ENCODE measurements at places on chromosomes 6 and 20.

DNA sequence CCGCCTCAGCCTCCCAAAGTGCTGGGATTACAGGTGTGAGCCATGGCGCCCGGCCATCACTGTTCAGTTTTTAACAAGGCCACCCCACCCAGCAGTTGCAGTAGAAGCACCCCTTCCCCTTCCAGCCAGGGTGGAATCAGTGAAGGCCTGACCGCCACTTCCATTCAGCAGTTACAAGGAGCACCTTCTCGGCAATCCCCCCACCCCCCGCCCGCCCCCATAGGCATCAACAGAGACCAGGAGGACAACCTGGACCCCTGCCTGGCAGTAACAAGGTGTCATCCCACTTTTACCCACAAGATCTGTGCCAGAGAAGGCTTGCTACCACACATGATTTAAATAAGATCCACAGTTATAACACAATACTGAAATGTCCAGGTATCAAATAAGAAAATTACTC is 23.1 kb downstream of the NCR2 start:
- no peak for DNase-seq

- DNase-seq: peak; percentile 33
These were observed 309.8 kb downstream of the CDC5L start for GRCh38 chr6:44697327-44697726.

DNA sequence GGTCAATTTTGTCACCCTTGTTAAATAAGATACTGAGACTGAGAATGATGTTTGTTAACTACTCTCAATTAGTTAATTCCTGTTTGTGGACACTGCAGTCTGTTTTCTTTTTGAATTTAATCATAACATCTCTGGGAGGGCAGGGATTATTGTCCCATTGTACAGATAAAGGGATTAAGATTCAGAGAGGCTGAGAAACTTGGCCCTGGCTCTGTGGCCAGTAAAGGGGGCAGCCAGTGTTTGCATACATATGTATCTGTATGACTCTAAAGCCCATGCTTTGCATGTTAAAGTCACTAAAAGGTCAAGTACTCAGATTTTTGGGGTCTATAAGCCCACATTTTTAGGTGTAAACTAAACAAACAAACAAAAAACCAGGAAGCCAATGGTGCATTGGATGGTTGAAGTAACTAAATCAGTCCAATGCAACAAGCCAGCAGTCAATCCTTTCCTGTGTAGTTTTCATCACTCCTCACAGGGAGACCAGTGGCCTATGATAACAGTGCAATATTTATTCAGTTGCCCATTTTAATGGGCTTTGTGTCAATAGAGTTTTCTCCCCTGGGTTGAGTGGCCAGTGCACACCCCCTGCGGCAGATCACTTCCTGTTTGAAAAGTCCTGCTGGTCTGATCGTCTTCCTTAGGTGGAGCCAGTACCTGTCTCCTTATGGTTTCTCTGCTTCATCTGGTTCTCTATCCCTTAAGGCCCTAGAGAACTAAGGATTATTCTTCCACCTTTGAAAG is 106.7 kb downstream of the SLX4IP start:
- DNase-seq: no peak

DNA sequence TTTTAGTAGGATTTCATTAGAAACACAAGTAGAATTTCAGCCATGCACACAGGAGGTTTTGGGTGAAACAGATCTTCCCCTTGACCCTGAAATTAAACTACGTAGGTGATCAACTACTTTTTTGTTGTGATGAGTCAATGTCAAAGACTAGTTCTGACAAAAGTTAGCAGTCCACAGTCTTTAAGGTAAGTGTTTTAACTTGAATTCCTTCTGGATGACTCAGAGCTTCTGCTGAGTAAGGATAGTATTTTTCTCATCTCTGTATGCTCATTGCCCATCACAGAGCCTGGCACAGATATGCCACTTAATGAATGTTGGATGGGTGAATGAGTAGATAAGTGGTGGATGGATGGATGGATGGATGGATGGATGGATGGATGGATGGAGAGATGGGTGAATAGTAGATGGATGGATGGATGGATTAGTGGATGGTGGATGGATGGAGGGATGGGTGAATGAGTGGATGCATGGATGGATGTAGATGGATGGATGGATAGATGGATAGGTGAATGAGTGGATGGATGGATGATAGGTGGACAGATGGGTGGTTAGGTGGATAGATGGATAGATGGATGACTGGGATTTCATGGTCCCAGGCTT is 165.3 kb downstream of the ZMYND8 start:
- no peak for DNase-seq

GRCh38 chr6:157264701-157265100 is 58.6 kb downstream of the TMEM242 start:
- no peak for DNase-seq

DNA sequence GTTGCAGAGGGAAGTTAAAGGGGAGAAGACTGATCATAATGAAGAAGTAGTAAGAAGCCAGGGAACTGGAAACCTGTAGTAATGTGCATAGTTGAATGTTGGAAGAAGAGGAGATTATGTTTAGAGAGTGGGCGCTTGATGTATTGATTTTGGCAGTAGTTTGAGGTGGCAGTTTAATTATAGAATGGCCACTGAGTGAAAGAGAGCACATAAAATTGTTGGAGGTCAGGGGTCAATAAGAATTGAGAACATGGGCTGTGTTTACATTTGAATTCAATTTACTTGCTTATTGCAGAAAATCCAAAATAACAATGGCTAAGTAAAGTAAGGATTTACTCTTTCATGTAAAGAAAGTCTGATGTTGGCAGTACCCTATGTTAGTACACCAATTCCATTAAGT is 15.7 kb downstream of the VTA1 start:
- DNase-seq: no peak

GRCh38 chr6:105967917-105968602 is 118.1 kb upstream of the PRDM1 start:
- DNase-seq: no peak

GRCh38 chr6:157497579-157497978 is 116.6 kb downstream of the ZDHHC14 start:
- no peak for DNase-seq

DNA sequence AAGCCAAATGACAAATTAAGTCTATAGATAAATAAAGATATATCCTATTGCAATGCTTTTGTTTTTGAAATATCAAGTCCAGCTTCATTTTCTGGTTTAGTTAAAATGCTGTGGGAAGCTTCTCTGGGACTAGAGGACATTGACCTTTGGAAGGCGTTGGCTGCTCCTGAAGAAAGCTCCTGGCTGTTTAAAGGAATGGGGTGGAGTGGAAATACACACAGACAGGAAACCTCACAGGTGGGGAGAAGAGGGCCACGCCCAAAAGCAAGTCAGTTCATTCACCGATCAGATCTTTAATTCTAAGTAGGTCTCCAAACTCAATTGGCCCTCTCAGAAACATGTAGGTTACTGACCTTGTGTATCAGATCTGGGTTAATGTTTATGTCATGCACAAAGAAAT is 59.6 kb downstream of the SPTLC3 start:
- DNase-seq: no peak

- peak; percentile 8 for DNase-seq
These were observed 26.0 kb upstream of the PLAGL1 start for GRCh38 chr6:144033816-144034735.

GRCh38 chr6:3453413-3454272 is 3.2 kb downstream of the SLC22A23 start:
- no peak for DNase-seq

DNA sequence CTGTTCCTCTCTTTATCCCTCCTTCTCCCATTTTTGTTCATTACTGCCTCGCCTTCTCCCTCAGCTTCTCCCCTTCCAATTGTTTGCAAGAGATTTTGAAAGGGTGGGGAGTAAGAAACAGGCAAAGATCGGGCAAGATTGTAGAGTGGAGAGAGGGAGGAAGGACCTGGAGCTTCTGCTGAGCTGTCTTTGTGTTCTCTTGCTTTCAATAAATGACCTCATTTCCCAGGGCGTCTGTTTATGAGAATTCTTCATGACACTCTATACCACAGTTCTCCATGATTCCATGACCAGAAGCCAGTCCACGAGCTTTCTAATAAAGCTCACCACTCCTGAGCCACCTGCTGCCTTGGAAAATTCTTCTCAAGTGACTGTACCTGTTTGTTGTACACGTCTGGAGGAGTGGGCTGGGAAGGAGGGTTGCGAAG is 50.0 kb upstream of the PLEKHG1 start:
- no peak for DNase-seq

GRCh38 chr6:40325791-40326190 is 261.4 kb downstream of the LRFN2 start:
- no peak for DNase-seq

DNA sequence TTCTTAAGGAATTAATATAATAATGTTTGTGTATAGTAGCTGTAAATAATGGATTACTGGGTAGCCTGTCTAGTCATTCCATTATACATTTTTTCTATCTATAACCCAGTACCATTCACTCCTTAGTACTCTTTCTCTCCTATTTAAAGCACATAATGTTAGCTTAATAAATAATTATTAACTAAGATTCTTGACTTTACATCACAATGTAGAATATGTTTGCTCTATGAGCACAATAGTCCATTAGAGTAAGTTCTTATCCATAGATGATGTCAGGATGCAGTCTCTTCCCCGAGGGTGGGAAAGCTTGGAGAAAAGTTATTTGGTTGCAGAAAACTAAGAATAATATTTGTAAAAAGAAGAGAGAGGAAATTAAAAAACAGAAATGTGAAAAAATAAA is 226.4 kb upstream of the EYS start:
- no peak for DNase-seq

DNA sequence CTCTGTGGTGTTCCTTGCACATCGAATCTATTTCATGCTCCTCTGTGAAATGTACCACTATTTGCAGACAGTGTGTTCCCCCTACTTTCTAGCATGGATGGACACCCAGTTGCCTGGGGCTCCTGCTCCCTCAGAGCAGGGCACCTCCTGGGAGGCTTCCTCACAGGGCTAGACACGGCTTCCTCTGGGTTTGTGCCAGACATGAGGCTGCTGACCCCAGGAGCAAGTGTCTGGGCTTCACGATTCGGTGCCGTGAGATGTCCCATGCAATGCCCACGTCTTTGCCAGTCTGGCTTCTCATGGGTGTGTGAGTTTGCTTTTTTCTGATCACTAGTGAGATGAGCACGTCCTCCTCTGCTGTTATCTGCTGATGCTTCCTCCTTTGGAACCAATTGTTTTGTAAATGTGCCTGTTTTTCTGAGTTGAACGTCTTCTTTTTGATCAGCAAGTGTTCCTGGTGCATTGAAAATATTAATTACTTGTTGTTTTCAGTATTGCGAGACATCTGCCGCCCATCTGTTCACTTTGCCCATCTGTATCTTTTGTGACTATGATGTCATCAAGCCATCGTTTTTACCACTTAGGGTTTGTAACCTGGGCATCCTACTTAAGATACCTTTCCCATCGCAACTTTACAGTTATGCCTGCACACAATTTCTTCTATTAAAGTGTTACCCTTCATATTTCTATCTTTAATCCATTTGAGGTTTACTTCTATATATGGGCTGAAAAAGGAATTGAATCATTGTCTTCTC is 92.0 kb downstream of the TTLL2 start:
- no peak for DNase-seq

DNA sequence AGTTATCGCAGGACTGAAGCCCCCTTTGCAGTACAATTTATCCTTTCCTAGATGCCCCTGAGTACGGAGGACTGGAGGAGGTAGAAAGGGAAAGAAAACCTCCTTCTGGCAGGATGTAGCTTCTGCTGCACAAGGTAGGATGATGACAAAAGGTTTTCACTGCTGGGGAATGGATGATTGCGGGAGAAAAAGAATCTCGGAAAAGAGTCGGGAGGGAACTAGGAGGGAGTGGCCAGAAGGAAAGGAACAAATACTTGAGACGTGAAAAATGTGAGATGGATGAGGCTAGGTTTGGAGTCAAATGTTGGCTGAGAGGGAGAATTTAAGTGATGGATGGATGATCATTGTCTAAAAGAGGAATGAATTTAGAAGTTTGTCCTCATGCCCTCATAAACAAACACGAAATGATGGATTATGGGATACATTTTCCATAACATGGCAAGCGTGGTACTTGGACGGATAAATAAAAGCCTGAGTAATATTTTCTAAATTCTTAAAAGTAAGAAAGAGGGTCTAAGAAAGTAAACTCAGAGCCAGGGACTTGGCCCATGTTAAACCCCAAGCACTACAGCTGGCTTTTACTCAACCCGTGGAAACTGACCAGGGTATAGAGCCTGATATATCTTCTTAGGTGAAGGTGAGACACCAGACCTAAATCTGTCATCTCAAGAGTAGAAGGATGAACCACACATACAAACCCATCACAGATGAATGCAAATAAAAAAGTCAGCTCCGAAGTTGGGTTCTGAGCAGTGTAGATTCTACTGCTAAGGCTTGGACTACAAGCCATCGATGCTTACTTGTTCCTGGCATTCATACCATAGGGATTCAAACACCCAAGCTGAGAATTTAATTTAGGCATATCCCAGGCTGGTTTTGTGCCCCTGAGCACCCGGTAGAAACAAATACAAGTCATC is 72.4 kb downstream of the HFE start:
- DNase-seq: no peak

GRCh38 chr6:105596284-105596755 is 193.4 kb upstream of the PREP start:
- DNase-seq: no peak

DNA sequence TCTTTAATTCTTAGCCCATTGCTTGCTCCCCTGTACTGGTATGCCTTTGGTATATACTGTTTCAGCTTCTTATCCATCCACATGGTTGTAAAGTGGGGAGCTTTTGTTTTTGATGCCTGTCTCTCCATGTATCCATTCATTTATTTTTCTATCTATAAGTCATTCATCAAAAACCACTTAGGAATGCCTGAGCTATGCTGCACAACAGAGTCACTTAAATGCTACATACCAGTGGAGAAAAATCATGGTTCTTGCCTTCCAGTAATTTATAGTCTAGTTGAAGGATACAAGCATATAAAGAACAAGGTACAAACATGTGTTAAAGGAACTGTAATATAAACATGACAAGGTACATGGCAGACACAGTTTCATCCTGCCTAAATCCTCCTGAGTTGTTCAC is 347.3 kb downstream of the NRN1 start:
- DNase-seq: no peak

DNA sequence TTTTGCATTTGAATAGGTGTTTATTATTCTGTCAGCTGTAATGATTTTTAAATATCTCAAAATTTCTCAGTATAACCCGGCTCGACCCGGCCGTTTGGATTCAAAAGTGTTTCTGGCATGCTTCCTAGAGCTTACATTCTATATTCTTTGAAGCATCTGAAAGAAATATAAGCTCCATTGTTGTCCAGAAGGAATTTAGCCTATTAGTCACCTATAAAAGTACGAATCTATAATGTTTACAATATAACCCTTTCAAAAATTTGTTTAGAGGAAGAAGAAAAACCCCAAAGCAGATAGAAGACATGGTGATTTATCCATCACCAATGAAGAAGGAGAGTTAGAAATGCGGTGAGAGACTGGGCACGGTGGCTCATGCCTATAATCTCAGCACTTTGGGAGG is 22.3 kb upstream of the HECA start:
- DNase-seq: no peak

GRCh38 chr6:170268216-170269129 is 22.4 kb downstream of the DLL1 start:
- no peak for DNase-seq

- no peak for DNase-seq
These were observed 46.5 kb downstream of the RRBP1 start for GRCh38 chr20:17635332-17636244.
